ENCODE measurements at places on chromosomes 11 and 22.

- no peak for DNase-seq
Measured at GRCh38 chr11:106286881-106287504, 209.5 kb downstream of the AASDHPPT start.

DNA sequence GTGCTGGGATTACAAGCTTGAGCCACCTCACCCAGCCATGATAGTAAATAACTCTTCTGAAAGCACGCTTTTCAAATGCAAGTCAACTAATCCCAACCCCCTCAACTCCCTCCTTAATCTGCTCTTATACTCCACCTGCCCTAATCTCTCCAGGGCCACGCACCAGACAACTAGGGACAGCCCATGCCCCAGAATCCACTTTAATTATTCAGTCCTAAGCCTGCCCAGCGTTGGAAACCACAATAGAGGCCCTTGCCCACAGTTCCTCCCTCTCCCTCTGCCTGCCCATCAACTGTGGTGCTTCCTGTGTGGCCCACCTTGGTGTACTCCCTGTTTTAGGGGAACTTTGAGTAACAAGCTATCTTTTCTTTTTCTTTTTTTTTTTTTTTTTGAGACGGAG, 2.7 kb upstream of the VPREB3 start:
- no peak for DNase-seq

DNA sequence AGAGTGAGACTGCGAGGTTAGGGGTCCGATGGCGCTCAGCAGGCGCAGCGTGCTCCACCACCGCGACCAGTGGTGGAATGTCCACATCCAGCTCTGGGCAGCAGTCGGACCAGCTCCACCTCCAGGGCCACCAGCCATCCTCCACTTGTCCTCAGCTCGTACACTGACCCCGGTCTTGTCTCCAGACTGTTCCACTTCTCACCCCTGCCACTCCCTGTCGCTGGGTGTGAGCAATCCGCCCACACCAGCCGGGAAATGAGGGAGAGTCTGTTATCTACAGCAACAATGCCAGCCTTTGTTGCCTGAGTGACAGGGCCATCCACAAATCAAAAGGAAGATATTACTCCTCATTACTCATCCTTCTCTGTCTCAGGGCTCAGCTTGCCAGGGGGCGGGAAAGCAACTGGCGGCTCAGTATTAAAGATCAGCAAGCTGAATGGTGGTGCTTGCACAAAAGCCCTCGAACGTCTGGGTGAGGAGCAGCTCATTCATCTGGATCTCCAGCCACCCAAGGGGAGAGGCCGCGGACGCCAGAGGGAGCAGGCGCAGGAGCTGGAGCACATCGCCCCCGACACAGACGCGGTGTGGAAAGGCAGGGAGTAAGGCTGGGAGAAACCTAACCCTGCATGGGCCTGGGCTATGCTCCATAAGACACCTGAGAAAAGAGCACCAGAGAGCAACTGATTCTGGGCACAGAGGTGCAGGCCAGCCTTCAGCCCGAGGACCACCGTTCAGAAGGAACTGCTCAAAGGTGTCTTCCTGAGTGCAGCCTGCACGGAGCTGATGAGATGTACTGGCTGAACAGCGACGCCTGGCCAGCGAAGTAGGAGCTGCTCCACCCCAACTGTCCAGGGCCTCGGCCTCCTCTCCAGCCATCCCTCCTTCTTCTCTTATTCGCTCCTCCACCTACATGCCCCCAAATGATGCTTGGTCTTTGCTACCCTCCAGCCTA, 21.9 kb downstream of the IGSF9B start:
- DNase-seq, result no peak

- no peak for DNase-seq
Measured at GRCh38 chr22:24950272-24950902, 2.1 kb upstream of the KIAA1671 start.

DNA sequence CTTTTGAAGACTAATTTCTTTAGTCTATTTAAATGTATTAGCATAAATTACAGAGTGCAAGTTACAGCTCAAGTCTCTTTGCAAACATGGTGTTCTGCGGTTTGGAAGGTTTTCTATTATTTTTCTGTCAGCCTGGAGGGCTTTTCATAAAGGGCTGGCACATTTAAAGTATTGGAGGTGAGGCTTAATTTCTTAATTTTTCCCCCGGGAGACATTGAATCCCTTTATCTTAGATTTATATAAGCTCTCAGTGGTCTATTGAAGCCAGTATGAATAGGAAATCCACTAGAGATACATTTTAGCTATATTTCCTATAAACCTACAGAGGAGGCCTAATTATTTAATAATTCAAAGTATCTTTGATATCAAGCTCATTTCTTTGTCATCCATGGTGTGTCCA, 102.7 kb upstream of the CLPB start:
- no peak for DNase-seq

- no peak for DNase-seq
Measured at GRCh38 chr11:9073466-9074225, 17.8 kb downstream of the SCUBE2 start.

DNA sequence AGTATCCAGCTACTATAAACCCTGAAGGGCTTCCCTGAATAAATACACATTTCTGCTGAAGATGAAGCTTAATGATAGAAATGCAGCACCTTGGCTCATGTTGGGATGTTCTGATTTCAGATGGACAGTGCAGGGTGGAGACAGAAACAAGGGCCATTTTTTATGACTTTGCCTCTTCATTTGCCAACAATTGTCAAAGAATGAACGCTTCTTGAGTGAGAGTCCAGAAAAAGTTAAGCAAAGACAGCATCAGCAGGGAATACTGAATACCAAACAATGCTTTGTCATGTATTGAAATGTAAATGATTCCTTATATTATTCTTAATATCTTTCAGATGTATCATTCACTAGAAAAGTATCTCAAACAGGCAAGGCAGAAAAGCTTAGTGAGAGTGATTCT, 84.9 kb downstream of the TRPC6 start:
- DNase-seq, result no peak

DNA sequence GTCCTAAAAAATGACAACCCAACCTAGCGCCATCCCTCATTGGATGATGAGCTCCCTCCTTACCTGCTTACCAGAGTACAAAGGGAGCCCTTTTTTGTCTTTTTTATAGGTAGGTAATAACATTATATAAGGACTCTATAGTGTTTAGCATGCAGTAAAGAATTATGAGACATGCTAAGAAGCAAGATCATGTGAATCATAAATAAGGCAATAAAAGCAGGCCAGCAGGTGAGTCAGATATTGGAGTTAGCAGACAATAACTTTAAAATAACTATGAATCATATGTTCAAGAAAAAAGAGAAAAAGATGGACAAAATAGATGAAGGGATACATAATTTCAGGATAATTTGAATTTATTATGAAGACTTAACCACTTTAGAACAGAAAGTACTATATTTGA, 81.5 kb downstream of the GRK3 start:
- DNase-seq, result no peak

DNA sequence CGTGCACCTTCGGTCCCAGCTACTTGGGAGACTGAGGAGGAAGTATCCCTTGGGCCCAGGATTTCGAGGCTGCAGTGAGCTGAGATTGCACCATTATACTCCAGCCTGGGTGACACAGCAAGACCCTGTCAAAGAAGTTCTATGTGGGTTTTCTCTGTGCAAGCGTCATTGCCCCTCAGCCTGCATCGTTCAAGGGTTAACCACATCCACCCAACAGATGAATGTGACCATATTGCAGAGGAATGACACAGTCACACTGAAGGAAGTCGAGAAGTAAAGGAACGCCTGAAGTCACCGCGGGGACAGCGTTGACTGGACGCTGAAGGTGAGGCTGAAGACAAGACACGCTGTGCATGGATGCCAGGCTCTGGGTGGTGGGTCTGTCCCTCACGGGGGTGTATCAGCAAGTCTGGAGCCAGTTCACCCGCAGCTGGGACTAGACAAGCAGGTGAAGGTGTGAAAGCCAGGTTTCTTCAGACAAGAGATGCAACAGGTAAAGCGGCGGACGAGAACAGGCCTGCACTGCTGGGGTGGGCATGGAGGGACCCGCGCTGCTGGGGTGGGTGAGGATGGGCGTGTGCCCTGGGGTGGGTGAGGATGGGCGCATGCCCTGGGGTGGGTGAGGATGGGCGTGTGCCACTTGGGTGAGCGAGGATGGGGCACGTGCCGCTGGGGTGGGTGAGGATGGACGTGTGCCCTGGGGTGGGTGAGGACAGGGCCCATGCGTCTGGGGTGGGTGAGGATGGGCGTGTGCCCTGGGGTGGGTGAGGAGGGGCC, 36.5 kb upstream of the TOLLIP start:
- no peak for DNase-seq

GRCh38 chr11:34413263-34413662, 25.5 kb upstream of the CAT start:
- no peak for DNase-seq

DNA sequence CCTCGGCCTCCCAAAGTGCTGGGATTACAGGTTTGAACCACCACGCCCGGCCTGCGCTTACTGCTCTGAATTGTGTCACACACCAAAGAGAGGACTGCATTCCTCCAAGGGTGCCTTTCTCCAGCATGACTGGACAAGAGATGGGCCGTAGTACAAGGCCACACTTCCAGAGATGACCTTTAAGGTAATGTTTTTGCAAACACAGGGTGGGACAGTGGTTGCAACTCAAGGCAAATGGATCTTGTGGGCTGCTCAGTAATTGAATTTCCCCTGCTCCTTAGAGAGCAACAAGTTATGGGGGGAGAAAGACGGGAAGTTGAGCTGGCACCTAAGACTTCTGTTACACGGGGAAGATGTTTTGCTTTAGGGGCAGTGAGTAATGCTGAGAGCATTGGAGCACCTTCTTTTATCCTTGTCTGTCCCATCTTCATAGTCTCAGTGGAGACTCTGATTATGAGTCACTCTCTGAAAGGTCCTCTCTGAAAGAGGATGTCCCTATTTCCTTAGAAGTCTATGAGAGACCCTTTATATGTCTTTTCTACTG, 66.3 kb downstream of the C11orf91 start:
- no peak for DNase-seq

- DNase-seq, result no peak
Measured at GRCh38 chr11:46659908-46660307, 40.5 kb downstream of the ARHGAP1 start.

All from D721Med (cell line).